ENCODE measurements at places on chromosomes 6 and 20.

- peak; percentile 81 for DNase-seq
Observed at GRCh38 chr6:163355426-163355991, 59.0 kb upstream of the QKI start.

GRCh38 chr20:63371291-63371865 is 10.2 kb upstream of the CHRNA4 start:
- no peak for DNase-seq

DNA sequence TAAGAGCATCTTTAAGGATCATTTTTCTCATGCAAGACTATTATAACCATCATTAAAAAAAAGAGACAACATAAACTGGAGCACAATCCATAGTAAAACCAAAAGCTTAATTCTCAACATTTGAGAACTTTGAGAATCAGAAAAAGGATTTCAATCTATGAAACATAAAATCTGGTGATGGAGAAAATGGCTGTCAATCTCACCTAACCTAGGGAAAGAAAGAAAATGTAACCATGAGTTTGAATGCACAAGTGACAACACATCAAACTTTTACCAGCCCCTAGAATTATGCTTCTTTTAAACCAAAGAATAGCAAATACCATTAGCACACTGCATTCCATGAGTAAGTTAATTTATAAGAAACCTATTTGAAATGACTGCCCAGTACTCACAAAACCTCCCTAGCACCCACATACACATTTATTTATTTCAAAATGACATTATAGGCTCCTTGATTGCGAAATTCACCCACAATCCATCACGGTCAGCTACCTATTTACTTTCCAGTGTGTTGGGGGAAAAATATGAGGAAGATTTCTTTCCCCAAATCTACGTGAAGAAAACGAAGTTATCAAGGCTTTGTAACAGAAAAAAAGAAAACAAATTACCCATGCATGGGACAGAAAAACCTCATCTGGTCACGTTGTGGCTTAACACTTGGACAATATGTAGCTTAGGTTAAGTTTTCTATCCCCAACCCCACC is 828 bp downstream of the ASCC3 start:
- no peak for DNase-seq

GRCh38 chr6:8657522-8657921 is 222.2 kb upstream of the SLC35B3 start:
- DNase-seq: no peak

DNA sequence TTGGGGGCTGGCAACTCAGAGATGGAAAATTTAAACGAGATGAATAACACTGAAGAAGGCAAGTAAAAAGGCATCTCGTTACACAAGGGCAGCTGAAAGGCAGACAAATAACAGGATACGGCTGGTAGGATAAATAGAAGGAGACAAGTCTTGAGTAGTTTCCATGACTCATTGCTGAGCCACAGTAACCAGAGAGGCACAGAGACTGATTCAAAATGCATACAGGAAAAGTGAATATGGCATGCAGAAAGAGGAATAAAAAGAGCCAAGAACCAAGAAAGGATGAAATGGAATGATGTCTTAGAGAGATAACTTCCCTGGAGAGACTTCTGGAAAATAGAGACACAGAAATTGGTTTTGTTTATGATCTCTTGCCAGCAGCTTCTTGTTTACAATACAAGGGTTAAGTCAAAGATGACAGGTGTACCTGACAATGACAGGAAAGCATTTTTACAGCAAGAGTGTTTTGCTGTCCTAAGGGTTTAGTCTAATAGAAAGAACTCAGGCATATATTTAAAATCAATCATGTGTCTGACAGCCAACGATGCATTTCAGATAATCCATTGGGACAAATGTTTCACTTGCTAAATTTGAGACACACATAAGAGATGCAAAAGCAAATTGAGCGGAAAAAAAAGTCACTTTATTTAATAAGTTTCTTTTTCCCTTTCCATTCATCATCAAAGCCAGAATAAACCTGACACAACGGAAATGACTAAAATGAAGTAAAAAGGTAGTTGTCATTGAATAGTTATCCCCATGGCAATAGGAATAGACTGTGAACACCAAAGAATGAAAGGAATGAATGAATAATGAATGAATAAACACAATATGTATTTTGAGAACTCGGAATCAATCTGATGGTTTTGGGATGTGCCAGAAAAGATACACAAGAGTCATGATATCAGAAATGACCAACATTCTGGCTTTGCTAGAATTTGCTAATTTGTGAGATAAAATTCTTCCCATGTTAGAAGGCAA is 68.0 kb upstream of the KCNQ5 start:
- DNase-seq: no peak

Data from putamen (tissue), 1 donor.